ENCODE measurements at places on chromosomes 3 and 15. TPM values are rescaled to one million over a fixed set of nuclear protein-coding genes. Genes with fewer than 3 reads are reported as not detected.

The TUSC7 gene
- not detected for total RNA-seq

The AHSG gene
- total RNA-seq, result 763 TPM

The TEX55 gene
- total RNA-seq, result not detected

The PLSCR2 gene
- not detected for total RNA-seq

The RPL39L gene
- total RNA-seq, result 1.5 TPM

DNA sequence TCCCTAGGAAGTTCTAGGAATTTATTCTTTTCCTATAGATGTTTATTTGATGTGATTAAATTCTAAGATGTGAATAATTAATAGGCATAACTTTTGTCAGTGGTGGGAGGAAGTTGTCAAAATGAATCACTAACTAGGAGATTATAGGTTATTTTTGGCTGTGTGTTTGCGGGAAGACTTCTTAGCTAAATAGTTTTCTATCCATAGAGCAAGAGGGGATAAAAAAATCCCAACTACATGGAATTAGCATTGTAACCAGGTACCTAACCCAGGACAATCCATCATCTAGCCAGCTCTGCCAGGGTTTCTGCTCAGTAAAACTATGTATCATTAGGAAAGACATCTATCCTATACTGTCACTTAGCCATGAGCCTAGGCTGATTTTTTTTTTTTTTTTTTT is 23.9 kb downstream of the SLC30A4 start:
- no peak for DNase-seq

DNA sequence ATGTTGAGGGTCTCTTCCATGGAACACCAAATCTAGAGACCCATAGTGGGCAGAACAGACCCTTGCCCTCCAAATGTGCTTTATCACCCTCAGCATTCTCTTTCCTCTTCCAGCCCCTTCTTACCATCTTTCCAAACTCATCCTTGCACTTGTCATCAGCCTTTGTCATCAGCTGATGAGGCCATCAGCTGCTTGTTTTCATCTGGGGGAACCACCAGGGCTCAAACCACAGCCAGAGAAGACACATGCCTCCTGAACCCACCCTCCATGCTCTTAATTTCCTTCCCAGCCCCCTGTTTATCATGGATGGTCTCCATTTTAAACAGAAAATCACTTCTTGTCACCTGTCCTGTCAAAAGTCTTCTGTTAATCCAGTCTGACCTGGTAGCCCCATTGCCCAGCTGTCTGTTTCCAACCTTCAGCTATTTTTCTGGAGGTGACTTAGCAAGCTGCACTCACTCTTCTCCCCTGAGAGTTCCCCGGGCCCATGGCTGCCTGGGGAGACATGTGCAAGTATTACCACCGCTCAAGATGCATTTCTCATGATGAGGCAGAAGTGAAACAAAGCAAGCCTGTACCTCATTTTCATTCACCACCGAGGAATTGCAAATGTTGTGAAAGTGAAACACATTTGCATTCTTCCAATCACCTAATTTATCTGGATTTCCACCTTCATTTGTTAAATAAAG is 14.7 kb upstream of the SYNM start:
- DNase-seq, result peak; percentile 10

- no peak for DNase-seq
Observed at GRCh38 chr15:42553554-42553953, 4.9 kb downstream of the HAUS2 start.

- DNase-seq, result no peak
Observed at GRCh38 chr3:48945432-48945831, 26.8 kb downstream of the ARIH2 start.

- DNase-seq, result no peak
Observed at GRCh38 chr3:21722768-21723167, 28.2 kb downstream of the ZNF385D start.

DNA sequence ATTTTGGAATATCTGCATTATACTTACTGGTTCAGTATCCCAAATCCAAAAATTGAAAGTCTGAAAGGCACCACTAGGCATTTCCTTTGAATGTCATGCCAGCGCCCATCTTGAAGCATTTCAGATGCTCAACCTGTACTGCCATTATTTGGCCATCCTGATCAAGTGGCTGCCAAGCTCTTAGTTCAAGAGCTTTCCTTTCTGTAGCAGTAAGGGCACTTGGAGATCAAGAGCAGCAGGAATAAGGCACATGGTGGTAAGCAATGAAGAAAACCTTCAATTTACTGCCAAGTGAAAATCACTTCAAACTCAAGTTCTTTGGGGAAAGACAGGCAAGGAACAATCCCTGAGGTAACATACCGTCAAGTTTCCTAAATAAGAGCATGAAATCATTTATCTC is 10.0 kb downstream of the RHOA start:
- DNase-seq, result no peak

- no peak for DNase-seq
Observed at GRCh38 chr3:162367429-162368260, 871.0 kb downstream of the OTOL1 start.

GRCh38 chr15:75153565-75154276 is 48.0 kb upstream of the C15orf39 start:
- no peak for DNase-seq

- DNase-seq, result no peak
Observed at GRCh38 chr3:111769992-111770352, 89.1 kb upstream of the PHLDB2 start.

GRCh38 chr15:51252671-51253070 is 85.7 kb downstream of the CYP19A1 start:
- DNase-seq, result no peak

DNA sequence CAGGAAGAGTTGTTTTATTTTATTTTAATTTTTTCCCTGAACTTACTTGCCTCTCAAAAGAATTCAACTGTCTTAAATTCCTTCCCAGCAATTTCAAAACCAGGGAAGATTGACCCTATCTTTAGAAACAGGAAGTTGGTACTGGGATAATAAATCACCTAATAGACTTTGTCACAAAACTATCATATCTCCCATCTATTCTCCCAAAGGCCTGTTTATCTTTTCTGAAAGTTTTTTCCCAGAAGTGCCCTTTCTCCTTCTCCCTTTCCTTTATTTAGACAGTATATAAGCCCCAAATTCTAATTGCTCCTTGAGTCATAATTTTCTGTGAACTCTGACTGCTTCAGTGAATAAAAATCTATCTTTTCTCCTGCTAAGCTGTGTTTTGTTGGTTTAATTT is 2.9 kb upstream of the RNF7 start:
- no peak for DNase-seq

DNA sequence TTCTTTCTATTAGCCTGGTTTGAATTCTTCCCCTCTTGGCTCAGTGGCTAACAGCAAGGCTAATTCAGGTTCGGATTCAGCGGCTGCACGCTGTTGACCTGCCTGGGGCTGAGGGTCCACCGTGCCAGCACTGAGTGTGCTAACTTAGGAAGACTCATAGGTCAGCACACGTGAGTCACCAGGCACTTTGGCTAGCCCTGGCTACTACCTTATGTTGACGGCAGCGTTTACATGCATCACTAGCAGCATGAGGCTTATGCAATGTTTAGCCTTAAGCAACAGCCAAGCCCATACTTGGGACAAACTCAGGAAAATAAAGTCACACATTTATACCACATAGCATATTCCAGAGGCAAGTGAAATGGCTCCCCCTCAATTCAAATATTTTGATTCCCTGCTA is 137.7 kb downstream of the RAB11A start:
- DNase-seq, result no peak

Data from left lobe of liver (tissue), 2 donors.